ENCODE measurements at places on chromosomes 4 and X. TPM values are rescaled to one million over a fixed set of nuclear protein-coding genes. Genes with fewer than 3 reads are reported as not detected.

The SSX3 gene
- not detected for total RNA-seq

The GLUD2 gene
- total RNA-seq = 2.9 TPM

The SPANXA2 gene
- not detected for total RNA-seq

The GEMIN8 gene
- total RNA-seq = 10.7 TPM

The NSUN7 gene
- 0.27 TPM for total RNA-seq

The GYPE gene
- total RNA-seq = not detected

The NAA11 gene
- total RNA-seq = not detected

The TRIM75 gene
- not detected for total RNA-seq

The CSAG1 gene
- total RNA-seq = 0.38 TPM

The SPANXD gene
- not detected for total RNA-seq

The SLC10A6 gene
- not detected for total RNA-seq

The CT45A3 gene
- 0.10 TPM for total RNA-seq

The HTRA3 gene
- 15.7 TPM for total RNA-seq

The FHDC1 gene
- 0.47 TPM for total RNA-seq

The GRIA3 gene
- not detected for total RNA-seq

The FGFBP1 gene
- 4.3 TPM for total RNA-seq

The SPINK2 gene
- not detected for total RNA-seq

The HMGN5 gene
- total RNA-seq = 2.7 TPM

The RAB9A gene
- total RNA-seq = 41.1 TPM

The BEND2 gene
- total RNA-seq = not detected

The DCAF16 gene
- 7.0 TPM for total RNA-seq

The RRH gene
- 0.06 TPM for total RNA-seq

The MAGEA2 gene
- total RNA-seq = 0.07 TPM

The DDX3X gene
- 239 TPM for total RNA-seq

The CDKL5 gene
- 5.2 TPM for total RNA-seq

The CT47B1 gene
- not detected for total RNA-seq

The PRDM8 gene
- total RNA-seq = 0.67 TPM

The CLCN4 gene
- 4.2 TPM for total RNA-seq

The LDB2 gene
- not detected for total RNA-seq

The MAPK10 gene
- 0.45 TPM for total RNA-seq

The GSX2 gene
- total RNA-seq = not detected

The MAGEB17 gene
- total RNA-seq = not detected

The SLC39A8 gene
- 13.0 TPM for total RNA-seq

The CXCL11 gene
- 0.10 TPM for total RNA-seq

The DNAJB14 gene
- 16.0 TPM for total RNA-seq

The OPRPN gene
- not detected for total RNA-seq

The POLA1 gene
- 9.8 TPM for total RNA-seq

The UGT2B15 gene
- 0.06 TPM for total RNA-seq

The CCKAR gene
- not detected for total RNA-seq

The CLDN22 gene
- not detected for total RNA-seq

The UBE2A gene
- 145 TPM for total RNA-seq

The TEX11 gene
- not detected for total RNA-seq

The ESX1 gene
- 0.05 TPM for total RNA-seq

The LAMTOR3 gene
- 34.4 TPM for total RNA-seq

The SSX2B gene
- total RNA-seq = not detected

The APBB2 gene
- total RNA-seq = 10.5 TPM
